Right kidney (tissue), 9 donors: ENCODE measurements at places on chromosomes 6 and 20.

GRCh38 chr6:34608321-34609091, 52.4 kb upstream of the SPDEF start:
- no peak for DNase-seq

DNA sequence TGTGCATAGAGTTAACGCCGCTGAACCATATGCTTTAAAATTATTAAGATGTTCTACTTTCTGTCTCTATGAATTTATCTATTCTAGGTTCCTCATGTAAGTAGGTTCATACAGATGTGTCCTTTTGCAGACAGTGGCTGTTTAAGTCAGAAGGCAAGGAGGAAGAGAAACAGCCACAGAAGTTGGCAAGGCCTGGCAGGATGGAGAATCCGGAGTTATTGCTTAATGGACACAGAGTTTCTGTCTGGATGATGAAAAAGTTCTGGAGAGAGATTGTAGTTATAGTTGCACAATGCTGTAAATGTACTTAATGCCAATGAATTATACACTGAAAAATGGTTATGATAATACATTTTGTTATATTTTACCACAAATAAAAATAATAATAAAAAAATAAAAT, 283.6 kb upstream of the CNR1 start:
- DNase-seq: no peak

DNA sequence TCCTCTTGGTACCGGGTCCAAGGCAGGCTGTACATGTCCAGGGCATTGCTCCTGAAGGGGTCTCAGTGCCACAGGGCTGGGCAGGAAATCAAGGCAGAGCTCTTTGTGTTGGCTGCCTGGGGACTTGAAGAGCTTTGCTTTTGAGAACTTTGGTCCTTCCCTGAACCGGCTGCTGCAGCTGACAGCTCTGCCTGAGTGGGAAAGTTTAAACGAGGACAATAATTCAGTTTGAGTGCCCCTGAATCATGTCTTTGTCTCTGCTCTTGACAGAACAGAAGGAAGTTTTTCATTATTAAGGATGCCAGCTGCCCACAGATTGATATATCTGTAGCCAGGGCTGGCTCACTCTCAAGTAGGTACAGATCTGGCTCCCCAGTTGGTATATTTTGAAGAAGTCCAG, 56.1 kb downstream of the ANKRD6 start:
- no peak for DNase-seq

GRCh38 chr6:164455835-164456234, 853.6 kb downstream of the C6orf118 start:
- DNase-seq: no peak

DNA sequence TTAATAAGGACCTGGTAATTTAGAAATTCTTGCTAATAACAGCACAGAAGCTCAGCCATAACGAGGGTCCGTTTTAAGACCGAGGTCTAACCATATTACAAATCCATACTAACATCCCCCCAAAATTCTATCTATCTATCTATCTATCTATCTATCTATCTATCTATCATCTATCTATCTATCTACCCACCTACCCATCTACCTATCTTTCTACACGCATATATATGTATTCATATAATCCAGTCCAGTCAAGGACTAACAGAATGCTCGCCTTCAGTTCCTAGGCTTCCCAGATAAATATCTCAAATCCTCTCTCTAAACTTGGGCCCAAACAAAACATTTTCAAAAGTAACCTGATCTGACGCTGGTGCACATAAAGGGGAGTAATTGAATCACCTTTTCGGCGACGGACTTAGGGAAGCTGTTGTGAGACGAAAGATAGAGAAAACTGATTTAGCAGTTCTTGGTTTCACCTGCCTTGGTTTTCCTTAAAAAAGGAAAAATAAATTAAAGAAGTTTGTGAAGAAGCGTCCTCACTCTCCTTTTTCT, 14.5 kb downstream of the HMGN4 start:
- DNase-seq: peak; percentile 36

DNA sequence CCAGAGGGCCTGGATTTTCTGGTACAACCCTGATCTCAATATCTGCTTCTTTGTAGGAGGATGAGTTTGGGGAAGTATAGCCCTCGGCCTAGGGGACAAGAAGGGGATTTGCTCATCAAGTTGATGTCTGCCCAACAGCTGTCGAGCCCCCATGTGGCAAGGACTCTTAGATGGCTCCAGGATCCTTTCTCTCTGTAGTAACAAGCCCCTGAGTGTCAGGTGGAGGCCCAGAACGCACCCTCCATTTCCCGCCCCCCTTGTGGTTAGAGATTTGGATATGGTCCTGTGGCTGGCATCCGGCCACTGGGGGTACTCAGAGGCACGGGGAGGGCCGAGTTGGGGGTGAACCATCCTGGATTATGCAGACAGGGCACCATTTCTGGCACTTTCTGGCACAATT, 50.1 kb downstream of the CTCFL start:
- DNase-seq: no peak

DNA sequence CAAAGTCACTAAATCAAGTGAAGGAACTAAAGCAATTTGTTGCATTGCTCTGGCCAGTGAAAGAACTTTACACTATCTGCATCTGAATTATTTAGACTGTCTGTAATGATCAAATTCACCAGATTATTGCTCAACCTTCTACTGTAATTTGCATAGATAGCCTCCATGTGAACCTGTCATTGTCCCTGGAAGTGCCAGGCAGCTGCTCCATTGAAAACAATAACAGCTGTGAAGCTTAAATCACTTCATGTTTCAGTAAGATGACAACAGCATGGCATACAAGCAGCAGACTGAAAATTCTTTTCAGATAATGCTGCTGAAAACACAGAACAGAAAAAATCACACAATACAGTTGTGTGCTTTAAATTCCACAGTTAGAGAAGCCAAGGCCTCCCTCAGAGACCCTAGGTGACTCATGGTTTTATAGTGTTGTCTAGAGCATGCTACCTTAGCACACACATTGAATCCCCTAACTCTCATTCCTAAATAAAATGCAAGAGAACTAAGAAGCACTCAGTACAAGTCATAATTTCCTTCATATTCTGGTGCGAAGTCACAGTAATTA, 248.9 kb downstream of the TPBG start:
- no peak for DNase-seq

DNA sequence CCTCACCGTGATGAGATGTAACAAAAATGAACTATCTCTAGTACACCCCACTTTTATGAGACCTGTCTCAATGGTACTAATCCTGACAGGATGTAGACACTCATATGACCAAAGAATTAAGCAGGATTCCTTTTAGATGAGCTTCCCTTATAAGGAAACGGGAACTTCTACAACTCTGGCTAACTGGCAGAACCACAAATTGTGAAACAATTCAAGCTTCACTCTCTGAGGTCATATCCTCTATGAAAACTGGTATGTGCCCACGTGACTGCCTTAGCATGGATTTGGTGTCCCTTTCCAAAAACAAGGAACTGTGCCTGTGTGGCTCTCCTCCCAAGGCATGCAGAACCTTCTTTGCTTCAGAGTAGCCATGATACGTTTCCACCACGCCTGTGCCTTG, 14.1 kb upstream of the CPNE5 start:
- DNase-seq: no peak

GRCh38 chr20:52103913-52104545, 87.5 kb downstream of the ZFP64 start:
- DNase-seq: peak; percentile 61

DNA sequence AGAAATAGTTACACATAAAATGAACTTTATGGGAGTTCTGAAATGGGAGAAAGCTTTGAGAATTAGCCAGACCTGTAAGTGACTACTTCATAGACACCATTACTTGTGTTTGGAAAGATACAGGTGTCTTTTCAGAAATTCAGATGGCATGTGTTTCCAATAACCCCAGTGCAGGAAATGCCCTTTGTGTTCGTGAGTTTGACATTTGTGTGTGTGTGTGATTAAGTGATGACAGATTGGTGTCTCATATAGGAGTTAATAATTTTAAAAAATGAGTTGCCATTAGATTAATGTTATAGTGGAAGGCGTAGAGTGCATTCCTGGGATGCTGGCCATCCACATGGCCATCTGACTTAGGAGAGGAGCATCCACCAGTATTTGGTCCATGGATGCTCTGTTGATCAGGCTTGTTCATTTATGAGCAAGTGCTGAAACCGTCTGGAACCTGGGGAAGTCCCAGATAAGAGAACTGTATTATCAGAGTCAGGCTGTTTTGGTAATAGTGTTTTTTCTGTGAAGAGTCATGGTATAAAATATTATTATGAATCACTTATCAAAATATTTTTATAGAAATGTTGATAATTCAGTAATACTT, 3.1 kb downstream of the STK4 start:
- no peak for DNase-seq

DNA sequence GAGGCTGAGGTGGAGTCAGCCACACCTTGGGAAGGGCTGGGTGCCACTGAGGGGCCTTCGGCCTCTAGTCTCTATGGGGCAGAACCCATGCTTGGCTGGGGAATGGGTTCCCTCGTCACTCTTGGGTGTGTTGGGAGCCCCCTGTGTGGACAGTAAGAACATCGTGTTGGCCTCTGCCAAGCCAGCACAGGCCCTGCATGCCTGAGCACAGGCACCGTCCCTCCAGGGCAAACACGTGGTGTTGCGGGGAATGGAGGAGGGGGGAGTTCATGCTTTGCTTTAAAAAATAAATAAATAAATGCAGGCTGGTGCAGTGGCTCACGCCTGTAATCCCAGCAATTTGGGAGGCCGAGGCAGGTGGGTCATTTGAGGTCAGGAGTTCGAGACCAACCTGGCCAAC, 63.0 kb downstream of the EZR start:
- peak; percentile 10 for DNase-seq

- DNase-seq: no peak
These were observed 94.7 kb downstream of the ANKRD6 start for GRCh38 chr6:89527634-89528033.

GRCh38 chr20:19885594-19885938, 127.5 kb downstream of the RIN2 start:
- DNase-seq: no peak

GRCh38 chr6:43895656-43896328, 125.8 kb downstream of the VEGFA start:
- DNase-seq: no peak

DNA sequence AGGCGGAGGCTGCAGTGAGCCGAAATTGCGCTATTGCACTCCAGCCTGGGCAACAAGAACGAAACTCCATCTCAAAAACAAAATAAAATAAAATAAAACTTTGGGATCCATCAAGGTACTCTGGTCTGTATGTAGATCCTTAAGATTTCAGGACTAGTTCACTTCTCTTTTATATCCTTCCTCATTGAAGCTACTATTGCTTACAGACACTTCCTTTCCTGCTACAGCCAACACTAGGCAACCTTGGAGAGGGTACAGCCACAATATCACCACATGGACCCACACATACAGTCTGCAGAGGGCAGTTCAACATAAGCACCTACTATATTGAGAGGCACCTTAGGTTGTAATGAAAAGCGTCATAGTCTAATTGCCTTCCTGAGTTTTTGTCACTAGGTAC, 113.3 kb downstream of the ATXN1 start:
- no peak for DNase-seq

DNA sequence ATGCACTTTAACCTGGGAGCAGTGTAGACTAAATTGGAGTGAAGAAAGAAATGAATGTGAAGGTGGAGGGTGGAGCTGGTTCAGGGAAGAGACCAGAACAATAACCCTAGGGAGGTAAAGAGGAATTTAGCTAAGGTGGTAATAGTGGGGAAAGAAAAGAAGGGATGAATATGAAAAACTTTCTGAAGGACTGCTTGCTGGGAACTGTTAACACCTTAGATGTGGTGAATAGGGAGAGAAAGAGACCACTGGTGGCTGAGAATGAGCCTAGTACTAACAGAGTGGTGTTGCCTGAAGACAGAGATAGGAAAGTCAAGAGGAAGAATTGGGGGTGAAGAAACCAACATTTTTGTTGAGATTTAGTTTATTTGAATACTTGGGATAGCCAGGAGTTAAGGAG, 78.4 kb upstream of the HS3ST5 start:
- no peak for DNase-seq

DNA sequence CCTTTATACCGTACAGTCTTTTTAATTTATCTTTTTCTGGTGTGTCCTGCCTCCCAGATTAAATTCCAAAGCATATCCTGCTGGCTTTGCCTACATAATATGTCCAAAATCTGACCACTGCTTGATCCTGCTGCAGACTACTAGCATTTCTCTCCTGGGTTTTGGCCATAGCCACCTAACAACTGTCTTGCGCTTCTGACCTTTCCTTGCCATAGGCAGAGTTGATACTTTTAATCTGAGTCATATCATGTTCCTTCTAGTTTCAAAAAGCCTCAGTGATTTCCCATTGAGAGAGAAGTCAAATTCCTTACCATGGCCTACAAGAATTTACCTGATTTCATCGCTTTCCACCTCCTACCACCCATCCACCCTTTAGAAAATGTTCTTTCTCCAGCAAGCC, 104.8 kb downstream of the BCKDHB start:
- DNase-seq: no peak

DNA sequence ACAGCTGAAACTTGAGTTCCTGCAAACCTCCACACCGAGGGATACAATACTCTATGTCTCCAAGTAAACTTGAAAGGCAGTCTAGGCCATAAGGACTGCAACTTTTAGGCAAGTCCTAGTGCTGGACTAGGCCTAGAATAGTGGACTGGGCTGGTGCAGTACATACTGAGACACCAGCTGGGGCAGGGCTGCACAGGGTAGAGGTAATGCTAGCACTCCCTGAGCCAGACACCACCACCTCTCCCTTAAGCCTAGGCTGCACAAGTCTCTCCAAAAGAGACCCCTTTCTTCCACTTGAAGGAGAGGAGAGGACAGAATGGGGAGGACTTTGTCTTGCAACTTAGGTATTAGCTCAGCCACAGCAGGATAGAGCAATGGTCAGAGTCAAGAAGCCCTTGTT, 65.7 kb upstream of the PTPRK start:
- DNase-seq: no peak

GRCh38 chr6:37103169-37104039, 66.5 kb upstream of the PIM1 start:
- DNase-seq: peak; percentile 78

DNA sequence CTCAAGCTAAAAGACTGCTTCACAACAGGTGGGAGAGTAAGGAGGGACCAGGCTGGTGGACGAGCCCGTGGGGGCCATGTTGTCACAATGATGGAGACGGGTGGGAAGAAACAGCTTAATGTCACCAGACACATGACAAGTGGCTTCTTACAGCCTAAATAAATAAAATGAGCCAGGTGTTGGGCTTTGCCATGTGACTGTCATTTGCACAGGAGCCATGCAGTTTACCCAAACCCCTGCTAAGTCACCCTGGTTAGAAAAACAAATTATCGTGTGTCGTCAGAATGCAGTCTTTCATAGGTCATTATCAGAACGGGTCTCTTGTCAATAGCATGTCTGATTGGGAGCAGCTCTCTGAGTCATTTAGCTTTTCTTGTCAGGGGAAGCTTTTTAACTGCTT, 18.5 kb downstream of the BTBD3 start:
- DNase-seq: no peak
